ENCODE measurements at places on chromosomes 6 and 20.
A peak's percentile ranks its signal among the peaks of the same experiment; 100 is the strongest.

GRCh38 chr6:100657678-100658330, 193.1 kb upstream of the SIM1 start:
- DNase-seq, result peak; percentile 68

DNA sequence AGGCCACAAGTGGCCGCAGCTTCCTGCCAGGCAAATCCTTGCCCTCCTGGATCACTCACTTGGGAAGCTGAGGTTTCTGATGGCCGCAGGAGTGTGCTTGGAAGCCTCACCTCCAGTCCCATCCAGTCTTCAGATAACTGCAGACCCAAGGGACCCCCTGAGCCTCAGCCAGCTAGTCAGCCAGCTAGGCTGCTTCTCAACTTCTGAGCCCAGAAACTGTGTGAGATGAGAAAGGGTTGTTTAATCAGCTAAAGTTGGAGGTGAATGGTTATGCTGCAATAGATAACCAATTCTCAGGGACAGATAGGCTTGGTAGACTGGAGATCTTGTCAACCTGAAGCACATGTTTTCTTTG, 96.9 kb downstream of the THBS2 start:
- no peak for DNase-seq

- no peak for DNase-seq
Observed at GRCh38 chr20:50885068-50885467, 46.2 kb downstream of the ADNP start.

DNA sequence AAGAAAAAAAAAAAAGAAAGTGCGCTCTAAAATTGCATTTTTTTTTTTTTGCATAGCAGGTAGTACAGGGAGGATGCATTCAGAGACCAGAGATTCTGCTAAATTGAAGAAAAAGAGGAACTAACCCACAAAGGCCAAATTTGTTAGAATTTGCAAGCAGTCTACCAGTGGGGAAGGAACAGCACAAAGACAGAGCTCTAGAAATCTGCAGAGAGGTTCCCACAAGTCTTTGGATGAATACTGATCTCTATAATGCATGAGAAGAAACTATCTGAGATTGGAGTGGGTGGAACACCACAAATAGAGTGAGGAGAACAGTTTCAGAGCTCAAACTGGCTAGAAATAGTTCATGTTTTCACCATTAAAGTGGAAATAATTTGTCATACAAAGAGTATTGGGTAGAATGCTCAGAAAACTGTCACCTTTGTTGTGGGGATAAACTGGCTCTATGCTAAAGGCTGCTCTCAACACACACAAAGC, 79.6 kb upstream of the AHI1 start:
- no peak for DNase-seq

DNA sequence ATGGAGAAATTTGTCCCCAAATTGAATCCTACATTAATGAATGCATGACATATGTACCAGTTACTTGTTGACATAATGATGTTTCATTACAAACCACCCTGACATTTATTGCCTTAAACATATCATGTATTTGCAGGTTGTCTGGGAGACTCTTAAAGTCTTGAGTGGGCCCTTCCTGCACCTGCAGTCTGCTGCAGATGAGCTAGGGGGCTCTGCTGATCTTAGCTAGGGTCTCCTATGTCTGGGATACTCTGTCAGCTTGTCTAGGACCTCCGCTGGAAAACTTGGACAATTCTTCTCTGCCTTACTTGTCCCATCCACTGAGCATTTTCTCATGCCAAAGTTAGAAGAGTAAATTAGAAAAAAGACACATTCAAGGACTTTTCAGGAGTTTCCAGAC, 581.6 kb downstream of the HAO1 start:
- DNase-seq, result no peak

DNA sequence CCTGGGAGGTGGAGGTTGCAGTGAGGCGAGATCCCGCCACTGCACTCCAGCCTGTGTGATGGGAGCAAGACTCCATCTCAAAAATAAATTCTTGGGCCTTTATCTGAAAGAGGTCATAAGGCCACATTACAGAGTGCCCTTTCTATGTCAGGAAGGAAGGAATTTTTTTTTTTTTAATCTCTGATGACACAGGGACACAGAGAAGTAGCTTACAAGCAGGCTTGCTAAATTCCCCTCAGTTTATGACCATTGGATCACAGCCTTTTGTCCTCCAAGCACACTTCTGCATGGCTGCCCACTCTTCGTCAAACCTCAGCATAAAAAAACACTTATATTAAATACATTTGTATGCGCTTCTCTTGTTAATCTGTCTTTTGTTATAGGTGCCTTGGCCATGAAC, 7.5 kb upstream of the IFNGR1 start:
- DNase-seq, result no peak

DNA sequence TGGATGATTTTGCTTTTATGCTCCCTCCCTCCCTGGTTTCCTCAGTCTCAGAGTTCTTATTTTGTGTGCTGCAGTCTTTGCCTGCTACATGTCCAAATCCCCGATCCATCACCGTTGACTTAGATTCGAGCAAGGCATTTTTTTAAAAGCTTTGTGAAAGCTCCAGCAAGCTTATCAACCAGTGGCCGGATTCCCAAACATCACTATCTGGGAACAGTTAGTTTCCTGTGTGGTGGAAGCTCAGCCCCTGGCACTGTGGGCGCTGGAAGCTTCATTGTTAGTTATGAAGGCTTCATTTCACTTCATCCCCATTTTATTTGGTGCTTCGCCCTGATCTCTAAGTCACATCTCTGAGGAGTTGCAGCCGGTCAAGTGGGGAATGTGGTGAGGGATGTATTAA, 44.7 kb downstream of the DEK start:
- DNase-seq, result no peak

DNA sequence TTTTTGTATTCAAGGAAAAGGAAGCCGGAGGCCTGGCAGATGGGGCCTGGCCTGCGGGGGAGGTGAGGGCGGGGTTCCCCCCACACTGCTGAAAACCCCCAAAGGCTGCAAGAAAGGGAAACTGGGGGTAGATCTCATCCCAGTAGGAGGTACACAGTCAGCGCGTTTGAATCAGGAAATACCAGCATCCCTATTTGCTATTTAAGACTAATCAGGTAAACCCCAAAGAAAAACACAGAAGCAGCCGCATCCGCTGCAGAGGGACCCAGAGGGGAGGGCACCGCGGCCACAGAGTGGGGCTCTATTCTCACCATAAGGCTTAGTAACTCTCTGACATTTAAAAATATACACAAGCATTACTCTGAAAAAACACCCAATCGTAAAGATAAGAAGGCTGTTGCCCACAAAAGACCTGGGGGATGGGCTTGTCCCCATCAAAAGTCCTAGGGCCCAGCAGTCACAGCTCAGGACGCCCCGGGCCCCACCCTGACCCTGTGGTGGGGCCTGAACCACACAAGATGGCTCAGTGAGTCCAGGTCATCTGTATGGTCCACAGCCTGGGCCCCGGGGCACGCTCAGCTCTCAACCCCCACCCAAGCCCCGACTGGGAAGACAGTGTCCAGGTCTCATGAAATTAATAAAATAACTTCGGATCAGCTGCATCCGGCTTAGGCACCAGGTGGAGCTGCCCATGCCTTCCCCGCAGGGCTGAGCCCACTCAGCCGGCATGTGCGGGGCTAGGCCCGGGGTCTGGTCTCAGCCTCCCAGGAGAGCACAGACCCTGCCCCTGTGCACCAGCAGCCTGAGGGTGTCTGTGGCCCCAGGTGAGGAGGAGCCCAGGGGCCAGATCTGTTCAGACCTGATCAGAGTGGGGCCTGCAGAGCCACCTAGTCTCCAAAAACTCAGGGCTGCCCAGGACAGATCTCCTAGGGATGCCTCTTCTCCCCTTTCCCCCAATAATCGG, 31.0 kb downstream of the KCNQ2 start:
- no peak for DNase-seq

DNA sequence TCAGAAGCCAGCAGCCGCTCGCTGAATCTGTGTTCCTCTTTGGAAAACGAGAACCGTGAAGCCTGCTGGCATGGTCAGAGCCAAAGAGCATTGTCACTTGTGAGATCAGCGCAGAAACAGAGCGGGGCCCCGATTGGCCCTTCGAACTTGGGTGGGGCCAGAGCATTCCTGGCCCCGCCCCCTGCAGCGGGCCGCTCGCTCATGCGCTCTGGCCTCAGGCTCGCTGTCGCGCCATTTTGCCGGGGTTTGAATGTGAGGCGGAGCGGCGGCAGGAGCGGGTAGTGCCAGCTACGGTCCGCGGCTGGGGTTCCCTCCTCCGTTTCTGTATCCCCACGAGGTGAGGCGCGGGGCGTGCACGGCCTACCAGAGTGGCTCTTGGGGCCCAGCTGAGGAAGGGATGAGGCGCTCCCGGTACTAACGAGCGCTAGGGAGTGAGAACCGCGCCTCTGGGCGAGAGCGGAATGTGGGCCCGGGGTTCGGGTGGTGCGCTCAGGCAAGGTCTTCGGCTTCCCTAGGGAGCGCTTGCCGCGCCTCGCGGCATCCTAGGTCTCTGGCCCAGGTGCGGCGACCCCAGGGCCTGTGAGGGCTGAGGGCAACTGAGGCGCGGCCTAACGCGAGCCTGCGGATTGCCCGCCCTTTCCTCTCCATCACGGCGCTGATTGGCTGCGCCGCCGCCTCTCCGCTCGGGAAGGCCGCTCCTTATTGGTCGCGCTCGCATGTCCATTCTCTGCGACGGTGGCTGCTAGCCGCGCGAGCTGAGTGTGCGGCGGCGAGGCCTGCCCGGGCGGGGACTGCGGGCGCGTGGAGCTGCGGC, at the start of gene CSE1L:
Gene CSE1L (plus strand): TSS at position 226 of the 814 bp plus-strand sequence. CDS start 12,152 bp downstream, outside the sequence.
- peak; percentile 63 for DNase-seq

GRCh38 chr6:116144605-116145004, 18.7 kb upstream of the COL10A1 start:
- no peak for DNase-seq

GRCh38 chr6:143515061-143515760, 3.7 kb upstream of the FUCA2 start:
- no peak for DNase-seq
